NCI-H774 (cell line): ENCODE measurements at places on chromosomes 6 and 20.

DNA sequence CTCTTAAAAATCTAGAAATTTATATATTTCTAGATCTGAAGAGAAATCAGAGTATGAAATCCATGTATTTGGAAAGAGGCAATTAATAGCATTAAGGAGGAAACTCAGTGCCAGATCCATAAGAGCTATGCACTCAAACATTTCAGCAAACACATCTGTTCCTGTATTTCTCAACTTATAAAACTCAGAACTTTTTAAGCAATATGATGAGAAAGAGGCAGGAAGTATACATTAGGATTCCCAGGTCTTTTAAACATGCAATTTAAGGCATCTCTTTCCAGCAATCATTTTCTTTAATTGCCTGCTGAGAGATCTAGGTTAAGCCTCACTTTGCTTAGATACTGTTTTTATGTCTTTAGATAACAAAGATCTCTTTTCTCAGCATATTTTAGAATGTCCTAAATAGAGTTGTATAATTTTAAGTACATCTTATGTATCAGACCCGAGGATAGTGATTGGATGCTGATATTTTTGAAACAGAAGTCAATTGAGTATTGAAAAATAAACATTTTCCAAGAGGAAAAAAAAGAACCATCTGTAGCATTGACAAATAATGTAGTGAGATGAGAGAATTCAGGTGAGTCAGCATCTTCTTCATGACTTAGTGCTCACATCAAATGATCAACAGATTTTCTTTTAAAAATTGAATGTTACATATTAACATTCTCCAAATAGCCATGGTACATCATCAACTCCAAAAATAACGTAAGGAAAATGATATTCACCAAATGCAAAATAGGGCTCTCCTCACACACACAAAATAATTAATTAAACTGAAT is 461.4 kb upstream of the NOX3 start:
- no peak for DNase-seq

GRCh38 chr20:4951299-4951698 is 50.0 kb downstream of the SLC23A2 start:
- DNase-seq: no peak

DNA sequence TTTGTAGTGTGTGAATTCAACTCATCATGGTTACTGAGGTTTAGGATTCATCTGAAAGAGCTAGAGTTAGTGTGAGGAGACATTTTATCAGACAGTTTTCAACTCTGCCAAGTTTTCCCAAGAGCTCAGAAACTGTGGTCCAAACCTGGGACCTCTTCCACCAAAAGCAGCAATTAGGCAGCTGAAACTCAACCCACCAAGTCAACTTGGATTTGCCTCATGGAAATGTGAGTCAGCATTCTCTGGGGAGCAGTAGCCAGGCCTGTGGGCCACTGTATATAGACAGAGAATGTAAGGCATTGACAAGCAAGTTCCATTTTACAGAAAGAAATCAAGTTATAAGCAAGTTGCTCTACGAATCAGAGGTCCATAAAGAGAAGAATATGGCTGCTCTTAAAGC is 178.8 kb upstream of the HDDC2 start:
- no peak for DNase-seq

GRCh38 chr6:67629258-67629657 is 1005.8 kb upstream of the ADGRB3 start:
- no peak for DNase-seq

GRCh38 chr6:155387481-155387880 is 68.2 kb downstream of the NOX3 start:
- DNase-seq: no peak
